Left cardiac atrium (tissue), 4 donors: ENCODE measurements at places on chromosomes 3 and 15.
A peak's percentile ranks its signal among the peaks of the same experiment; 100 is the strongest.

DNA sequence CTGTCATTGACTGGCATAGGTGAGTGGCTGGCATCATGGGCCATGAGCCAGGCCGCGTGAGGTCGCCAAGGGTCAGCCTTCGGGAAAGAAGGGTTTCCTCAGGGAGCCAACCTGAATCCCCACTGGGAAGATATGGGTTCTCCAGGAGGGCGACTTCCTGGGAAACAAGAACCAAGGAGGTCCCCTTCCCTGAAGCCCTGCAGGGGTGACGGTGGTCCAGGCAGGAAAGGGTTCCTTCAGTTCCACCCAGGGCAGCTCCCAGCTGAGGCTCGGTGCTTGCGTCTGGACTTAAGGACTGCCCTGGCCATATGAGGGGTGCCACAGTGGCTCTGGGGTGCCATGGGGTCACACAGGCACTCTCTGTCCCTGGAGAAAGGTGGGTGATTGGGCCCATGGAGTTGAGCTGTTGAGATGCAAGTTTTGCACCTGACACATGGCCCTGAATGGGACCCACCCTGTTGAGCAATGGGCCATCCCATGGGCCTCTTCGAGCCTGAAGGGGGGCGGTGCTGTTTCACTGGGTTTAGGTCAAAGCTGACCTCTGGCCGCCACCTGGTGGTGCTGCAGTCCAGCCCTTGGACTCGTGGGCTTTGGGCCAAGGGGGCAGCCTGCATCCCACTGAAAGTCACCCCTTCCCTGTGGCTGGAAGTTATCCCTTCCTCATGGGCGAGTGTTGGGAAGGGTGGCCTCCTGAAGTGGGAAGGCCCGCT, 228.1 kb downstream of the SNRPN start:
- DNase-seq, result peak; percentile 9

GRCh38 chr3:46853441-46854415, 9.5 kb downstream of the MYL3 start:
- no peak for DNase-seq

DNA sequence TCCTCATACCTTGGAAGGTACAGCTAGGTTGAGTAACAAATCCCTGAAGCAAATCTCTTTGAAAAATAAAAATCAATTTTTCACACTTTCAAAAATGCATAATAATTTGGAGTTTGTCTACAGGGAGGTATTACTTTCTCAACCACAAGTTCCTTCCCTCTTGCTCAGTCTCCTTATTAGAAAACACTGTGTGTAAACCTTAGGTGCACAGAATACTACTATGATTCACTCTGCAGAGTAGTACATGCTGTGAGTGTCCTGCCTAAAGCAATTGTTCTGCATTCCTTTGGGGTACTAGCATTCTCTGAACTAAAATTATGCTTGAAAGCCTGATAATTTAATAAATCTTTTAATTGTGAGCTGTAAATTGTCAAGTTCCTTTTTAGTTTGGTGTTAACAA, 115.9 kb upstream of the EPHA3 start:
- no peak for DNase-seq

DNA sequence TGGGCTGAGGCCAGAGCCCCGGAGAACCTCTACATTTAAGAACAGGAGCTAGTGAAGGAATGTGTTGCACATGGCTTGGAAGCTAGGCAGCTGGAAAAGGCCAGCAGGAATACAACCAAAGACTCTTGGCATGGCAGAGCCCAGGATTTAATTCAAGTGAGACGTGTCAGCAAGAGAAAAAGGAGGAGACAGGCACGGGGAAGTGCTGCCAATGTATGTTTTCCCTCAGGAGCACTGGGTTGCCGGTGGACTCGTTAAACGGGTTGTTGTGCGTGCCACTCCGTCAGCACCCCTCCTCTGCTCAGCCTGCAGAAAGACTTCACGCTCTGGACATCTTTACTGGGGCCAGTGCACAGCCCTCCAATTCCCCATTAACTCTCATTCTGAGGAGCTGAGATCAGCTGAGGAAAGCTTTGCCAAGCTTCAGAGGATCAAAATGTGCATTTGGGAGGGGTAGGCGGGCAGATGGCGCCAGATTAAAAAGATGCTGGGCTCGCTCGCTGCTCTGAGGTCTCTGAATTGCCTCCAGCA, 103.7 kb downstream of the PDZRN3 start:
- no peak for DNase-seq
